ENCODE measurements at places on chromosomes 3 and 15.
A peak's percentile ranks its signal among the peaks of the same experiment; 100 is the strongest.

GRCh38 chr15:77228828-77229227 lies 157.9 kb upstream of the TSPAN3 start:
- DNase-seq = no peak

- DNase-seq = no peak
Observed at GRCh38 chr3:15496341-15496664, 25.2 kb downstream of the COLQ start.

- no peak for DNase-seq
Observed at GRCh38 chr15:67085237-67085817, 19.9 kb downstream of the SMAD3 start.

DNA sequence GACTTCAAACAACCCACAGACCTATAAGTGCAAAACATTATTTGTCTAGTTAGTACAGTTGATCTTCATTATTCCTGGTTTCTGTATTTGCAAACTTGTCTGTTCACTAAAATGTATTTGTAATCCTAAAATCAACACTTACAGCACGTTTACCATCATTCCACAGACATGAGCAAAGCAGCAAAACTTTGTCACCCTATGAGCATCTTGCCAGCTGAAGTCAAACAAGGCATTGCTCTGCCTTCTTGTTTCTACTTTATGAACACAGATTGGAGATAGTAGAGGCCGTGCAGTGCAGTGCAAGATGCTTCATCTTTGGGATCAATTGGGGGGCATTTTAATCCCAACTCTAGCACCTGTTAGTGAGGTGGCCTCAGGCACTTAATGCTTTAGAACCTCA lies 202.1 kb downstream of the NLGN1 start:
- DNase-seq = no peak

DNA sequence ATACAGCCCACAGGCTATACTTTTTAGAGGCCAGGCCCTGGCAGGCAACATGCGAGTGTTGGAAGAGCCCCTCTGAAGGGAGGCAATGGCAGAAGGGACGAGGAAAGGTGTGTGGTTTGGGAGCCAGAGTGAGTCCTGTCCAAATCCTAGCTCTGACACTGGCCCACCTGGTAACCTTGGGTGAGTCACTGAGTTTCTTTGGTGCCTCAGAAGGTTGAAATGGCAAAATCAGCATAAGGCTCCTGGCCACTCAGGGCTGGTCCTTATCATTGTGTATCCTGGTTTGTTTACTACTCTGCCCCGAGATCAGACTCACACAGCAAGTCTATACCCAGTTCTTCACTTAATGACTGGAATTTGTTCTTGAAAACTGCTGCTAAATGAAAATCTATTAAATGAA lies 71.4 kb upstream of the TLE3 start:
- DNase-seq = no peak

- no peak for DNase-seq
Observed at GRCh38 chr3:147652651-147653366, 243.6 kb downstream of the ZIC1 start.

GRCh38 chr3:178304758-178305467 lies 231.3 kb upstream of the KCNMB2 start:
- DNase-seq = no peak

DNA sequence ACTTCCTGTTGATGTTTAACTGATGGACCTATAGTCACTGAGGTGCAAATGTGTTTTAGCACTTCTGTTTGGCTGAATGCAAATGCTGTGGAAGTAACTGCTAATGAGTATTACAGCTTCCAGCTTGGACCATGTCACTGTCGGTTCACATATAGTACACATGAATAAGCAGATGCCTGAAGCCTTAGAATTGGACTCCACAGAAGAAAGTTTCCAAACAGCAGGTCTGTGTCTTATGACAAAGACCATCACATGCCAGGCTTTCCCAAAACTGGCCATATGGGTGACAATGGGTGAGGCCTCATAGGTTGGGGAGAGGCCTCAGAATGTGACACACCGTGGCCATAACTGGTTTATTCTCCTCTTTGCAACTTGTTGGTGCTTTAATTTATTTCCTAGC lies 241.8 kb downstream of the WNT5A start:
- DNase-seq = no peak

DNA sequence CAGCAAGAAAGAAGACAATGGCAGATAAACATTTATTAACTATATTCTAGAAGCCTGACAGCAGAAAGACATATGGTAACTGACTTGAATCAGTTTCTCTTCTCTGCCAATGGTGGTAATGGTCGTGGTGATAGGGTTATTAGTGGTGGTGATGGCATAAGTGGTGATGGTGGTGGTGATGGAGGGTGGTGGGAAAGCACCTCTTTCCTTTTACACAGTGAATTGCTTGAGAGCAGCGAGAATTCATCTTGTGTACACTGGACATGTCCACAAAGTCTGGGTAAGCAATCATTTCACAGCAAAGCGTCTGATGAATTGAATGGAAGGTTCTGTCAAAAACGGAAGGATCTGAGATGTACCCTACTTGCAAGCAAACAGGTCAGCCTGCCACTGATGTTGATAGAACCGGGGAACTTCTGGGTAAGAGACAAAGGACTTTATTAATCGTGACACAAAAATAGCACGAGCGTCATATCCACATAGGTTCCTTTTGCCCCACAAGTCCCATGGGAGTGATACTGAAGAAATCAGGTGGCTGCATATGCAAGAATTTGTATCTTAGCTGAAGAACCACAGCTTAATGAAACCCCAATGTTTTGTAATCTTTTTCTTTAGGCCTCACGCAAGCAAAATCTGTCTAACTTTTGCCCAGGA lies 23.5 kb upstream of the TBC1D5 start:
- no peak for DNase-seq

GRCh38 chr3:197430934-197431333 lies 124.8 kb downstream of the BDH1 start:
- no peak for DNase-seq

GRCh38 chr3:190497811-190498210 lies 16.1 kb upstream of the IL1RAP start:
- no peak for DNase-seq

DNA sequence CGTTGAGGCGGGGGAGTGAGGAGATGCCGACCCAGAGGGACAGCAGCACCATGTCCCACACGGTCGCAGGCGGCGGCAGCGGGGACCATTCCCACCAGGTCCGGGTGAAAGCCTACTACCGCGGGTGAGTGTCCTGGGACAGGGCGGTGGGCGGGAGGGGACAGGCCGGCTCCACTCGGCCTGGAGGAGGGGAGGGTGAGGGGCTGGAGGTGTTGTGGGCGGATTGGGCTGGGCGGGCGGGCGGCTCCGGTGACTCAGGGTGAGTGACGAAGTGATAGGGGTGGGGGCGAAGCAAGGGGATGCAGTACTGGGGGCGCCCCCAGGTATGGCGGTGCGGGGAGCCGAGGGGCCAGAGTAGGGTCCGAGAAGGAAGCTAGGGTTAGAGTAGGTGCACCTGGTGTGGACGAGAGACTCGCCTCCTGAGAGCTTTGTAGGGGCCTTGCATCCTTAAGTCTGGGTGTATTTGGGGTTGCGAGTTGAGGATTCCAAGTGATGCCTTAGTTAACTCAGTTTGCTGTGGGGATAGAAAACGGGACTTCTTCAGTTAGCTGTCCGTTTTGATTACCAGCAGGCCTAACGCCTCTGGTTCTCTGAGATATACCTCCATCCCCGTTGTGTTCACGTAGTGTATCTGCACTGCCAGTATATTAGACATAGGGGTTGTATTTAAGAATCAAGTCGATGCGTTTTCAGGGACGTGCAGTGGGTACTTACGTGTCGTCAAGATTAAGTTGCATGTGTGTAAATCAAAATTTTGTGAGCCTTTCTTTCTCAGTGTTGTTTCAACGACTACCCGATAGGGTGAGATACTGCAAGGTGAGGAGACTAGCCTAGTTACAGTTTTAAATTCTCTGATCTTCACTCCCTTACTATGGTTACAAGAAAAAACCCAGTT lies 670 bp downstream of the PRKCI start:
- DNase-seq = peak; percentile 20

- DNase-seq = no peak
Observed at GRCh38 chr3:169497567-169498257, 165.8 kb downstream of the MECOM start.

GRCh38 chr15:57705746-57706404 lies 639 bp upstream of the POLR2M start:
- DNase-seq = no peak

GRCh38 chr3:37703626-37704025 lies 158.1 kb upstream of the CTDSPL start:
- DNase-seq = no peak

DNA sequence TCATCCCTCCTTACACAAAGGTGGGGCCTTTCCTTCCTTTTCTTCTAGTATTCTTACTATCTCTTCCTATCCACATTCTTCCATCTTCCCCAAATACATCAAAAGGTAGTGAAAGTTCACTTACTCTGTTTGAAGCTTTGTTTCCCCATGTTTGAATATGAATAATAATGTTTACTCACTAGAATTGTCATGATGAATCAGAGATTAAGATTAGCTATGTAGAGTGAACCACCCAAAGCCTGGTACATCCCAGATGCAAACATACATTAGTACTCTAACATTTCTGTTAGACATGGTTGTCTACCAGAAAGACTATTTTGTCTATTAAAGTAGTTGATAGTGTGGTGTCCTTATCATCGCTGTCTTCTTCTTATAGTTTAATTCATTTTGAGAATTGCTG lies 327.1 kb upstream of the TBC1D5 start:
- no peak for DNase-seq

DNA sequence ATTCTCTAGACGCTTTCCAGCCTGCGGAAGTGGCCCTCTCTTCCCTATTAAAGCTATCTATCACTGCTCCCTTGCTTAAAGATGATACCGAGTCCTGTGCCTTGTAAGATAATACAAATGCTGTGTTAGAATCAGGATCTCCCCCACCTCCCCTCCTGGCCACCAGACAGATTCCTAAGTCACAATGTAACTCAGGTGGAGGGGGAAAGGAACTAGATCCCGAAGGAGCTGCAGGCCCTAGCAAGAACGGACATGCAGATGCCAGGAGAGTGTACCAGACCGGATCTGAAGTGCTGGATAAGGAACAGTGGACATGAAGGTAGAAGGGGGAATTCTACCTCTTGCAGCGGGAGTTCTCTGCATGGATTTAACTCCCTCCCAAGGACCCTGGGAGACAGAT lies 230.7 kb upstream of the LYSMD4 start:
- no peak for DNase-seq

GRCh38 chr3:132231633-132232032 lies 85.6 kb upstream of the ACP3 start:
- DNase-seq = no peak

DNA sequence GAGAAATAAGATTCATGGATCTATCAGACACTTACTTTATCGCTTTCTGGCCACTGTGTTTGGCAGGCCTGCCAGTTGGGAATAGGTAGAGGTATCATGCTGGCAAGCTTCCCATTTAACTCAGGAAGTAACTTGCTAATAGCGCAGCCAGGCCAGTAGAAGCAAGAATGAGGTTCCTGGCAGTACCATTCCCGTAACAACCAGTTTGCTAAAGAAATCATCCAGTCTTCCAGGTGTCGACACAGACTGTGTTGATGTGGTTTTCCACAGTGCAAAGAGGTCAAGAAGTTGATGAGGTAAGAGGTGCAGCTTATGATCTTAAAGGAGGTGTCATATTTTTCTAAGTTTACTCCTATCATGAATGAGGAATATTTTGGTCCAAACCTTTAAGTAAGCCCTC lies 46.2 kb downstream of the DPH6 start:
- DNase-seq = no peak

GRCh38 chr3:170419557-170420087 lies 954 bp downstream of the CLDN11 start:
- DNase-seq = no peak

- DNase-seq = no peak
Observed at GRCh38 chr15:52558196-52558595, 10.6 kb downstream of the ARPP19 start.

DNA sequence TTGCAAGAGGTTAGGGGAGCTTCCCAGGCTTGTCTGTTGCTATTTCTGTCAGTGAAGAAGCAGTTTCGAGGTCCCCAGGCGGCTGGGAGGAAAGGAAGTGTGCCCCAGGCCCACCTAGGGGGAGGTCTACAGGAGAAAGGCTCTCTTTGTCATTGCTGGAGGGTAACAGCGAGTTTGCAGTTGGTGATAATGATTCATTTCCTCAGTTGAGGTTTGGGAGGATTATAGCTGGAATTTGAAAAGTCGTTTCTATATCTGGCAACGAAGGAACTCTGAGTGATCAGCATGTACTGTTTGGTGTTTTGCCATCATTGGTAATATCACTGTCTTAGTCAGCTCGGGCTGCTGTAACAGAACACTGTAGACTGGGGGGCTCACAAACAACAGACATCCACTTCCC lies 65.5 kb upstream of the UBE3A start:
- DNase-seq = no peak

GRCh38 chr3:156964577-156964976 lies 138.4 kb downstream of the LEKR1 start:
- DNase-seq = no peak

DNA sequence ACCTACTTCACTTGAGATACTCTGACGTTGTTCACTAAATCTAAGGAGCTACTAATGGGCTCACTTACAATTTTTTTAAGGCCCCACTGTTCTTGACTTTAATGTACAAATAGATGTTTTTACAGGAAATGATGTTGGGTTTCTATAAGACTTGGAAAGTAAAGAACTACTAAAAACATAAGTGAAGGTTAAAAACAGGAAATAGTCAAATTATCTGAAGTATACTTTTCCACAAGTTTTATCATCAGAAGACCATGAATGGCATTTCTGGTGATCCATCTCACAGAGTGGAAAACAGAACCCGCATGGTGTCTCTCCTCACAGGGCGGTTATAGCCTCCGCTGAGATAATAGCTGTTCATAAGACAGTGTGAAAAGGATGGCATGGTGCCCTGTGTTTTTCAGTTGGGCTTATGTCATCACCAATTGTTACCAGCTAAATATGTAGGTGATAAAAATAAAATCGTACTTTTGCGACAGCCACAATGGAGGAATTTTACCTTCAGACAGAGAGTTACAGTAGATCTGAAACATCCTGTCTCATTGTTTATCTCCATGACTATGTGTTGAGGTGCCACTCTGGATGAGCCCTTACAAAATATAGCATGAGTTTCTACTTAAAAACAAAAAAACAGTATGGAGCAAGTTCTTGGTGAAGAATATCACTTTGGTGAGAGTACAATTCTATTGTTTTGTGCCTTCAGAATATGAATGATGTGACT lies 462.4 kb downstream of the RAP2B start:
- no peak for DNase-seq

DNA sequence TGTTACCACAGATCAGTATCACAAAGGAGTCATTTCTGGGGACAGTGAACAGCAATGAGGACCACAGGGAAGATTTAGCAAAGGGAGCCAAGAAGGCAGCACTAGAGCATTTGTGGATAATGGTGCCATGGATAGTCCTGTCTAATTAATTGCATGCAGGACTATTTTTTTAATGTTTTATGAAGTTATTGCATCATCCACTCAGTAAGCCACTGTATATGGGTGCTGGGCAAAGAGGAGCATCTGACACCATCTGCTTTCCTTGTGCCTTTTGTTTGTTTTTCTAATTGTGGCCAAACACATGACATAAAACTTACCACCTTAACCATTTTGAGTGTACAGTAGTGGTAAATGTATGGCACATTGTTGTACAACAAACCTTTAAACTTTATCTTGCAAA lies 301.1 kb upstream of the LRRFIP2 start:
- DNase-seq = no peak

GRCh38 chr3:107394502-107394901 lies 17.3 kb downstream of the CCDC54 start:
- no peak for DNase-seq

- no peak for DNase-seq
Observed at GRCh38 chr3:44903751-44904150, 29.3 kb downstream of the TGM4 start.
